ENCODE measurements at places on chromosomes 2 and 18.
A peak's percentile ranks its signal among the peaks of the same experiment; 100 is the strongest.

DNA sequence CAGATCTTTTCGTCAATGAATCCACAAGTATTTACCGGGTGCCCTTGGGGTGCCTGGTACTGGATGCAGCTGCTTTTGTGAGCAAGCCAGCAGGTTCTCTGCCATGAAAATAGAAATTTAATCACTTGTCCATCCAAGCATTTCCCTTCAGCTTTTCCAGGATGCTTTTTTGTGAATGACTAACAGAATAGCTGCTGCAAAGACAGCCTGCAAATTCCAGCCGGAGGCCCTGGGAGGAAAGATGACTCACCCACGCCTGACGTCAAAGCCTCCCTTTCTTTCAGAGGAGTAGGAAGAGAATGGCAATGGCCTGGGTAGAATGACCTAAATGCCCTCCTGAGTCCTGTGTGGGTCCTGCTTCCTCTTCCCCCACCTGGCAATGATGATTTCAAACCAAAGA, 111.9 kb downstream of the AP1S3 start:
- peak; percentile 88 for DNase-seq

DNA sequence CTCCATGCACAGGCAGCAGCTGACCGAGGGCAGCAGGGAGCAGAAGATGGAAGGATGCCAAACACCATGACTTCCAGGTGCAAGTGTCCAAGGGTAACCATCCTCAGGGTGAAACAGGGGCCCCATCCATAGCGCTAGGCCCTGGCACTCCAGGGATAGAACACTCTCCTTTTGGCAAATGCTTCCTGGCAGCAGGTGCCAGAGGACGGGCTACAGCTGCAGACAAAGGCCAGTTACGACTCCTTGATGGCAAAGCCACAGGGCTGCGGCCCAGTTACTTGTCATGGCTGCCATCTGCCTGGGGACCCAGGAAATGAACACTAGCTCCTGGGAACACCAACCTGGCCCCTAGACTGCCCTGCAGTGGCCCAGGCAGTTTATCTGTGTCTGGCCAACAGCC, 178.8 kb downstream of the TMEM163 start:
- no peak for DNase-seq

- DNase-seq, result no peak
These were observed 11.5 kb upstream of the ASB1 start for GRCh38 chr2:238415036-238415764.

DNA sequence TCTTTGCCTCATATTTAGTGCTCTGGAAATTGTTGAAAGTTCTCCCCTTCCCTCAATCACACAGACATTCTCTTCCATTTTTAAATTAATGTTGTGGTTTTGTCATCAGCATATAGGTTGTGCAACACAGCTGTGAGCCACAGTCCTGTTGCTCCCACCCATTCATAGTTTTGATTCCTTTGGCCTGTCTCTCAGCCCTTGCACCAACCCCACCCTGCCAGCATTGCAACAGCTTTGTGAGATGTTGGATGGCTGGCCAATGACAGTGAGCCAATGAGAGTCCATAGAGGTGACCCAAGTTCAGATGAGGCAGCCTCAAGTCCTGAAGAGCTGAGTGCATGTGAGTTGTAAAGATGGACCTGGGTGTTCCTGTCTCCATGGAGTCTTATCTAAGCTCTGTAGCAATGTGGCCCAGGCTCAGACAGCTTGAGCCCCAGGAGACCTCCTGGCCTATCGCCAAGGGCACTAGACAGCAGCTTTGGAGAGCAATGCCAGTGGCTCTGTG, 775.5 kb downstream of the RNF144A start:
- no peak for DNase-seq

DNA sequence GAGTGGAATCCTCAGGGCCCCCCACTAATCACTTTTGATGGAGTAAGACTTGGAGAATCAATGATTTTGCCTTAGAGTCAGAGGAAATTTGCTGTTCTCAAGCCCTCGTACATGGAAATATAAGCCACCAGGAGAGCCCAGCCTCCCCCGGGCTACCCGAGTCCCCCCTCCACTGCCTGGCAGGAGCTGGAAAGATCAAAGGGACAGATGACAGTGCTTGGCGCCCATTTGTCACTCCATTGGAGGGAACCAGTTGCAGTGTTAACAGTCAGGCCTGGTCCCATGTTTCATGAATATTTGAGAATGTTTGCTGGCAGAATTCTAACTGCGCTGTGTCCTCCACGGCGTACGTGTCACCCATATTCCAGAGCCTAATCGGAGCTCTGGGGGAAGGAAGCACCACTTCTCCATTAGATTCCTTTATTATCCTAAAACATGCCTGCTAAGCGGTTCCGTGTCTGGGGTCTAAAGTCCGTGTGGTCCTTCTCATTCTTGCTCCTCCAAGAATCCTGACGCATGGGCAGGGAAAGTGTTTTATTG, 202.4 kb downstream of the KLHL29 start:
- DNase-seq, result no peak

DNA sequence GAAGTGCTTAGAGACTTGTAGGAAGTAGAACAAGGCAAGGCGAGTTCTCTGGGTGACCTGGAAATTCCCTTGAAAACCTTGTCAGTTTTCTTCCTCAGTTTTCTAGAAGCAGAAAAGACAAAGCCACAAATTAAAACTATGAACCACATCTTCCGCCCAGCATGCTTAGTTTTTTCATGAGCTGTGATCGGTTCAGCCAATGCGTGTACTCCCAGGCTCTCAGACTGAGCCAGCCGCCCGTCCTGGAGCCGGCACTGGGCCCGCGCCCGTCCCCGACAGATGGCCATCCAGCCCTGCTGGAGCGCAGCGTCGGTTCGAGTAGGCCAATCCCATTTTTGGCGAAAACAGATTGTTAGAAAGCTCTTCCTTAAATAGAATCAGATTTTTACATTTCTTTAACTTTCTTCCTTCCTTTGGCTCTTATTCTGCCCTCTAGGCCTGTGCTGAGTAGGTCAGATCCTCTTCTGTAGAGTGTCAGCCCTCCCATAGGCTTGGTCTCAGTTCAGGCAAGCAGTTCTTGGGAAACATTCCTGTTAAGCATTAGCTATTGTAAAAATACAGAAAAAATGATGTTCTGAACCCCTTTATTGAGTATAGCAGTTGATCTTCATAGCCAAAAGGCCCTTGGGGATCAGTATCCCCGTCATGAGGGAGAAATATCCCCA, 112.5 kb downstream of the NCK2 start:
- no peak for DNase-seq

- DNase-seq, result no peak
These were observed 47.4 kb downstream of the VWA3B start for GRCh38 chr2:98134172-98135005.

DNA sequence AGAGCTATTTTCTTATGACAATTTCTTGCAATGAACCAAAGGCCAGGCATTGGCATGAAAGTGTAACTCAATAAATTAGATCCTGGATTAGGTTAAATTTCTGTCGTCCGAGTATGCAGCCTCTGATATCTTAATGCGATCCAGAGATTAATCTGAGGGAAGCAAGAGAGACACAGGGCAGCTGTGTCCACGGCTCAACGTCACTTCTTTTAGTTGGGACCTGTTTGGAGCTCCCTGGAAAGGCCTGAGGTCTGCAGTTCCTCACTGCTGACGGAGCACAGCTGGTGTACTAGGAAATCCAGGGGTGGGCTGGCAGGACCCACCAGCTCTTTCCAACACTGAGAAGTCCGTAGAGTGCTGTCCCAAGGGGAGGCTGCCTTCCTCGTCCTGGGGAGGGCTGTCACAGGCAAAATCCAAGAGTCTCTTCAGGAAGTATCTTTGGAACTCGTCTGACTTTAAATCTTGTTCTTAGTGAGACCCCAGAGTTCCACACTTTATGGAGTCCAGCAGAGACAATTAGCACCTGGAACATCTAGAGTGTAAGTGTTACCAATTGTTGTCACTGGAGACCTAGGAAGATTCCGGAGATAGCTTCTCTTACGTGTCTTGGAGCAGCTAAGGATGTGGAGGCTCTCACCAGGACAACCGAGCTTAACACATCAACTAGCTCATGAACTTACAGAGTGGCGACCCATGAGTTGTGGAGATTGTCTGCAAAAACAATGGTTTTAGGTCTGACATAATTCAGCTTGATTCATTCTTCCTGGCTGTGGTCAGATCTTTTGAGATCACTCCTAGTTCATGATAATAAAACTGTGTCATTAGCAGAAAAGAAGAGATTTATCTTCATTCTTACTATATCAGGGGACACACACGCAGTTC, 173.7 kb downstream of the ACKR3 start:
- no peak for DNase-seq

GRCh38 chr18:47263430-47264307, 12.2 kb upstream of the SKOR2 start:
- DNase-seq, result no peak

DNA sequence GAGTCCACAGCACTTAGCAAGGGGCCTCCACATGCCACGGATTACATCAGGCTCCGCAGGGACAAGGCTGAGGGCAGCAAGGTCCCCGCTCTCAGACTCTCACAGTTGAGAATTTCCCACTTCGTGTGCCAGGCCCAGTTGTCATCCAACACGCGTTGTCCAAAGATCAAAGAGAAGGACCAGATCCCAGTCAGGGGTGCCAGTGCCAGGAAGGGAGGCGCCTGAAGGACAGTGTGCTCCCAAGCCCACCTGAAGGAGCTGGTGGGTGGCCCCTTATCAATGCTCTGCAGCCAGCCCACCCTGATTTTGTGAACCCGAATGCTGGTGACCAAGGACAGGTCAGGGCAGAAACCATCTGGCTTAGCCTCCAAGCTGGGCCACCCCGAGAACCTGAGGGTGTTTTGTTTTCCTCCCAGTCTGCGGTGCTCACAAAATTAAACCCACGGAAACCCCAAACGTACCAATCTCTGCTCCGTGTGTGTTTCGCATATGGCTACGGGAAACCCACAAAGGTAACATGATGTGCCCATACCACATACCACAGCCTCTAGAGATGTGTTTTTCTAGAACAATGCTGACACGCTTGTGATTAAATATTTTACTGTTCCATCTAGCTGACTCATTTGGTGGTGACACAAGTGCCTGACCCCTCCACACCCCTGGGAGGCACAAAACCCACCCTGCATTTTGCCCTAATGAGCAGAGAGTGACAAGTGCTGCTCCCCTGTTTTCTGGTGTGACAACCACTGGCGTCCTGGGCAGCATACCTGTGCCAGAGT, 24.5 kb downstream of the CRACDL start:
- DNase-seq, result no peak

GRCh38 chr2:96324721-96325040, 436 bp upstream of the ITPRIPL1 start:
- DNase-seq, result no peak

DNA sequence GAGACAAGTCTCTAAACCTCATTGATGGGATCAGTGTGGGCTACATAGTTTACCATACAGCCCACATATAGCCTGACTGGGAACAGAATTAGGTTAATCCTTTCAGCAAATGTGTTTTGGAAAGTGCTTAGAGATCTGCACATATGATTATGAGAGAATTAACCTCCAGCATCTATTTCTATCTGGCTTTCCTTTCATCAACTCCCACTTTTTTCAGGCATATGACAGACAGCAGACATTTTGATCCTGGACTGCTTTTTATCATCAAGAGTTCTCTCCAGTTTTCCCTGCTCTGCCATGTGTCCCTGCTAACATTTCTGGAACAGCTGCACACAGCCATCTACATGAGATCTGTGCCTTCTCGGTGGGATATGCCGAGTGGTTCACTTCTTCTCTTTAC, 139.5 kb upstream of the LRP1B start:
- no peak for DNase-seq

DNA sequence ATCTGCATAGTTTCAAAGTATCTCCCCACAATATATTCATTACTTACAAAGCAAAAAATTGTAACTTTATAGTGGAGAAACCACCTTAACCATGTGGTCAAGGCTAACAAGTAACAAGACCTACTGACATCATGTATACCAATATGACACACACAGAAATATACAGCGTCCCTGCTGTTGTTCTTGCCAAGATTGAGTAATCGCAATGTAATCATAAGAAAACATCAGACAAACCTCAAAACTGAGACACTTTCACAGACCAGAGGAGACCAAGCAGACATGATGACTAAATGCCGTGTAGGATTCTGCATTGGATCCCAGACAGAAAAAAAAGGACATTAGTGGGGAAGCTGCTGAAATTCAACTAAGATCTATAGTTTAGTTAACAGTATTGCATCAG, 123.0 kb downstream of the ACAA2 start:
- DNase-seq, result peak; percentile 33

- DNase-seq, result no peak
These were observed 575.3 kb downstream of the CMPK2 start for GRCh38 chr2:6290217-6291015.

- DNase-seq, result no peak
These were observed 3.0 kb downstream of the TGIF1 start for GRCh38 chr18:3452750-3453539.

DNA sequence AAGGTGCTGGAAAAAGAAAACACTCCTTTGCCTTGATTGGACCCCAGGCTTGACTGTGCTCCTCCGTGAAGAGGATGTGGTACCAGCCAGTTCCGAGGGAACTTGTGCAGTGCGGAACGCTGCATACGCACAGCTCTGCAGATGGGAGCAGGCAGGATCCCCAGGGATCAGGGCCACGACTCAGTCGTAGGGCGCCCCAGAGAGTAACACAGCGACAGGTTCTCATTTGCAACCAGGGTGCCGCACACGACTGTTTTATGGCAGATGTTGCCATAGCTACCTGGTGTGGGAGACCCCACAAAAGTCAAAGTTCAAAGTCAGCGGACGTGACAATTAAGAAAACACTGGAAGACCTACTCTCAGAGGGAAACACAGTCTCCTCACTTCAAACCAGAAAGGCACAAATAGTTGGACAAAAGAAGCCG, 779 bp downstream of the MALL start:
- no peak for DNase-seq
